Naive thymus-derived CD8-positive, alpha-beta T cell (primary cell): ENCODE measurements at places on chromosomes 13 and 19. TPM values are rescaled to one million over a fixed set of nuclear protein-coding genes. Genes with fewer than 3 reads are reported as not detected.
A peak's percentile ranks its signal among the peaks of the same experiment; 100 is the strongest.

GRCh38 chr19:43620061-43621001 lies 902 bp upstream of the ZNF428 start:
- H3K4me3 ChIP-seq: peak overlapping the region; percentile 98
- H3K36me3 ChIP-seq: no peaks in the 10 kb centered on the region
- H3K27me3 ChIP-seq: no peaks in the 10 kb centered on the region
- DNase-seq: peak; percentile 78

GRCh38 chr19:17703824-17704463 lies 15.3 kb upstream of the MAP1S start:
- peaks cover 4% of the 10 kb centered on the region for H3K27me3 ChIP-seq
- DNase-seq: peak; percentile 83
- H3K27ac ChIP-seq: no peak overlapping the region

DNA sequence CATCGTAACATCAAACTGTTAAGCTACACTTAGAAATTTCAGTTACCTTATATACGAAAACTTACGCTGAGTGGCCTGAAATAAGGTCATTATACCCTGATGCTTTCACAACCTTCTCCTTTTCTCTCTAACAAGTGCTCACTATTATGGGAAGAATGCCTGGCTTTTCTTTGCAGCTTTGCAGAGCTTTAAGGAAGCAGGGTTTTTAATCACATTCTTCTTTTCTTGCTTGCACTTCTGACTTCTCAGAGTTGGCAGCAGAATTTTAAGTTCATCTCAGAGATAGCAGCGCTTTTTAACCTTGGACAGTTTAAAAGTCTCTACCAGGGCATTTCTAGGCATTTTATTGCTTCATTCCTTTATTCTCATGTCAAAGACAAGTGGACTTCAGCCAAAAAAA lies 285.1 kb downstream of the SPRY2 start:
- no peak overlapping the region for H3K4me3 ChIP-seq
- H3K4me1 ChIP-seq: no peaks in the 10 kb centered on the region
- no peaks in the 10 kb centered on the region for H3K27me3 ChIP-seq

- DNase-seq: no peak
- H3K27ac ChIP-seq: no peak overlapping the region
- H3K4me1 ChIP-seq: no peaks in the 10 kb centered on the region
- H3K4me3 ChIP-seq: no peak overlapping the region
- H3K36me3 ChIP-seq: no peaks in the 10 kb centered on the region
Observed at GRCh38 chr13:42009057-42009456, 39.4 kb upstream of the DGKH start.

The ZNF491 gene
- 5.9 TPM for total RNA-seq

The KLK14 gene
- 1.1 TPM for total RNA-seq
